Amygdala (tissue), 56 donors: ENCODE measurements at places on chromosomes 1 and 21.

DNA sequence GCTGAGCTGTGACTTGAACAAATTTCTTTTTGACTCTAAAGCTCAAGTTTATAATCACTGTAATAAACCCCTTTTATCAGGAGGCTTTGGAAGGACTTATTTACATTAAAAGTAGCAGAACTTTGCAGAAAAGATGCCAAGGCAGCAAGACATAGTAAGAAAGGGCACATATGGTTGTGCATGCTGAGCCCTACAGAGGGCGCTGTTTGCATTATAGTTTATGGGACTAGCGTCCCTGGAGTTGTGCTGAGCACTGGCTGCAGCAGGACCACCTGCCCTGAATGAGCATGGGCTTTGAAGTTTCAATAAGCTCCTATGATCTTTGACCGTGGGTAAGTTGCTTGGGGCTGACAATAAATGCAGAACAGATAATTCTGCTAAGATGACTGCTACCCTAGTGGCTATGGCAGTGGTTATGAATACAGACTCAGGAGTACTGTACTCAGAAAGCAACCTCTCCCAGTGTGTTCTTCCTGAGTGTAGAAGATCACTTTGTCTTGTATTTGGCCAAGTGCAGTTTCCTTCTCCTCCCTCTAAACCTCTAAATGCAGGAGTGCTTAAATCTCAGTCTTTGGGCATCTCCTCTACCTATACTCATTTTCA is 45.4 kb upstream of the USP1 start:
- DNase-seq, result no peak

DNA sequence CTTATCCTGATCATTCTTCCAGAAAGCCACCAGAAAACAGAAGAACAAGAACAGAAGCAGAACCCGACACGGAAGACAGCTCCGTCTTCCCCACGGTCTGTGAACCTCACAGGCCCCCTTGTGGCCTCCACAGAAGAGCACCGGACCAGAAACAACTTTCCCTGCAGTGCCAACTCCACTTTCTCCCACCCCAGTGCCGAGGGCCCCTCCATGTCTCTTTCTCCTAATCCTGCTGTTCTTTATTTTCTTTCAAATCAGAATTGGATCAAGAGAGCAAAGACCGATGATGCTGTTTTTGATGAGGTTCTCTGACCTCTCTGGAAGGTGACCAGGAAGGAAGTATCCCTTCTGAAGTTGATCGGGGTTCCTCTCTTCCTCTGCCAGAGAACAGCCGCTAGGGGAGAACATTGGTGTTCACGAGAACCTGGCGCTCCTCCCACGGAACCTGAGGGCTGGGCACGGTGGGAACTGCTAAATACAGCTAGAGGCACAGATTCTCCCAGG is 58.9 kb upstream of the CTTNBP2NL start:
- no peak for DNase-seq

GRCh38 chr1:54972436-54972835 is 8.0 kb upstream of the TMEM61 start:
- DNase-seq, result no peak

DNA sequence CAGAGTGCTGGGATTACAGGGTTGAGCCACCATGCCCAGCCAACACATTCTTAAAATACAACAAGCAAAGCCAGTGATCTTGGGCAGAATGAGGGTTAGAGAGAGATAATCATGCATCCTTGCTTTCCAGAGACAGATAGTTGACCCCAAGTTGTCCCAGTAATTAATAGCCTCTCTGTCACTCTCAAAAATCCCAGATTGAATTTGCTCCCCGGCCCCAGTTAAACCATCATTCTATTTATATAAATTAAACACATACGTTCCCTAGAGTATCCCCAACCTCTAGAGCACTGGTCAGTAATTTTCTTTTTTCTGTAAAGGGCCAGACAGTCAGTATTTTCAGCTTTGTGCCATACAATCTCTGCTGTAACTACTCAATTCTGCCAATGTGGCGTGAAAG is 16.4 kb upstream of the TARDBP start:
- DNase-seq, result no peak

DNA sequence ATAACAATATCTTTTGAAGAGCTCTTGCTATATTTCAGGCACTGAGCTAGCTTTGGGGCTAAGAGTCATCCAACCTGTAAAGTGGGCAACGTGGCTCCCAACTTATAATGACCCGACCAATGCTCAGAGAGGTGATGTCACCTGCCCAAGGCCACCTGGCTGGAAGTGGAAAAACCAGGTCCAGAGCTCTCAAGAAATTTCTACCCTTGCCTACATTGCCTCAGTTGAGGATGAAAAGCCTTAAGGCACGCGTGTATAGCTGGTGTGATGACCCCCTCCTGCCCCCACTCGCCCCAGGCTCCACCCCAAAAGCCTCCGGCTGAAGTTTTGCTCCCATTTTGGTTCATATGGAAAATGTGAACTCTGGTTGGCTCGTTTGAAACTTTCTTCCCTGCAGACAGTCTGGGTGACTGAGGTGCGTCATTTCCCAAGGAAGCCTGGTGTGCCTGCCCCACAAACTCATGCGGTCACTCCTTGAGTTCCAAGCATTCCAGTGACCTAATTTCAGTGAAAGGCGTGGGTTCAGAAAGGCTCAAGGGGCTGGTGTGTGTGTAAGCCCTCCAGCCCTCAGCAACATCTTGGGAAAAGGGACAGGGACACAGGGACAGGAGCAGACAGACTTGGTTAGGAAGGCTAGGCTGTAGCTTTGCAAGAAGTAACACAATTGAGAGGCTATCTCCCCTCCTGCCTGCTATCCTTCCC is 20.5 kb downstream of the HTR1D start:
- DNase-seq, result no peak

GRCh38 chr1:221169447-221169889 is 290.2 kb downstream of the HLX start:
- DNase-seq, result no peak

DNA sequence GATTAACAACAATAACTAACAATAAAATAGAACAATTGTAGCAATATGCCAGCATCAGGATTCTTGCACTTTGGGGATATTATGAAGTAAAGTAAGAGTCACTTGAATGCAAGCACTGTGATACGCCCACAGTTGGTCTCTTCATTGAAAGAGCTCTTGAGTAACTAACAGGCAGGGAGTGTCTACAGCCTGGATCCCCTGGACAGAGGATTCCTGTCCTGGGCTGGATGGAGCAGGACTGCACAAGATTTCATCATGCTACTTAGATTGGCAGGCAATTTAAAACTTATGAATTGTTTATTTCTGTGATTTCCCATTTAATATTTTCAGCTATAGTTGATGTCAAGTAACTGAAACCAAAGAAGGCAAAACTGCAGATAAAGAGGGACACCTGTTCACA is 13.7 kb upstream of the KRTAP19-5 start:
- no peak for DNase-seq
